ENCODE measurements at places on chromosomes 2 and 18. TPM values are rescaled to one million over a fixed set of nuclear protein-coding genes. Genes with fewer than 3 reads are reported as not detected.

- no peaks in the 10 kb centered on the region for H3K27me3 ChIP-seq
- no peaks in the 10 kb centered on the region for H3K4me1 ChIP-seq
- no peak overlapping the region for H3K27ac ChIP-seq
- no peaks in the 10 kb centered on the region for H3K36me3 ChIP-seq
- DNase-seq = no peak
Measured at GRCh38 chr2:144128130-144128746, 391.7 kb downstream of the ZEB2 start.

DNA sequence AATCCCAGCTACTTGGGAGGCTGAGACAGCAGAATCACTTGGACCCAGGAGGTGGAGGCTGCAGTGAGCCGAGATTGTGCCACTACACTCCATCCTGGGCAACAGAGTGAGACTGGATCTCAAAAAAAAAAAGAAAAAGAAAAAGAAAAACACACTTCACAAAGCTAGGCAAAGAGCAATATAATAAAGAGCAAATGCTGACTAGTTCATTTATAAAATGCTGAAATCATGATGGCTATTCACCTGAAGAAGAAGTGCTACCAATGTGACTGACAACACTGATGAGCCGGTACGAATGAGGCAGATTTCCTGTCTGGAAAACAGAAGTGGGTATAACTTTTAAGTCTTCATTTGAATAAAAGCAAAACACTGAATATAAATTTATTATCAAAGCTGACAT lies 37.9 kb downstream of the VIL1 start:
- H3K4me3 ChIP-seq = no peak overlapping the region
- no peaks in the 10 kb centered on the region for H3K27me3 ChIP-seq
- no peaks in the 10 kb centered on the region for H3K4me1 ChIP-seq
- H3K36me3 ChIP-seq = no peaks in the 10 kb centered on the region
- DNase-seq = no peak

DNA sequence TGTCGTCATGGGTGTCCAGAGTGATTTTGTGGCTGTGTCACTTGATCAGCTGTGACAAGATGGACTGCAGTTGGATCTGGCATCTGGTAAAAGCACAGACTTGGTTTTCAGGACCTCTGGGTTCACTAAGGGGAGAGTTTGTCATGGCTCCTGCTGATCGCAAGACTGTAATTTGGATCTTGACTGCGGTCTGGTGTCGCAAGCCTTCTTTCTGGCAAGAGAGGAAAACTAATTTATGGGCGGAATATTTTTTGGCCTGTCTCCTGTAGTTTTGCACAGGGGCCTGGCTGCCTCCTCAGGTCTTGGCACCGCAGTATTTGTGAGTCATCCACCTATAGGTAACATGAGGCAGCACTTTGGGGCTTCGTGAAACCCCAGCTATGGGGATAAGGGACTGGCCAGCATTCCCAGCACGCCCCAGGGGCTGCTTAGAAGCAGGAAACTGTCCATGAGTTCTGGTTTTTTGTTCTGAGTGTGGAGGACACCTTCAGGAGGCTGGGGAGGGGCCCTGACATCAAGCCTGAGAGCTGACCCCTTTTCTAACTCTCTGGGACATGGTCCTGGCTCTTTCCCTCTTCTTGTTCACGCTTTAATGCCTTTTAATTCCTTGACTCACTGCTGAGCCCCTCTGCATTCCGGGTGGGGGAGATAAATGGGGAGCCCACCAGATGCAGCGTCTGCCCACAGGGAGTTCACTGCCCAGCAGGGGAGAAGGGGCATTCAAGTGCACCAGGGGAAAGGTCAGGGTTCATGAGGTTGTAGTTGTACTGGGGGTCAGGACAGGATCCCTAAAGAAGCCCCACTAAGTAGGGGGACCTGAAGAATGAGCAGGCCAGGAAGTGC lies 12.2 kb downstream of the SH3BP4 start:
- H3K4me3 ChIP-seq = no peak overlapping the region
- H3K27me3 ChIP-seq = no peaks in the 10 kb centered on the region
- no peak overlapping the region for H3K27ac ChIP-seq
- no peaks in the 10 kb centered on the region for H3K36me3 ChIP-seq
- DNase-seq = no peak

GRCh38 chr2:14673351-14673875 lies 40.9 kb downstream of the LRATD1 start:
- H3K27ac ChIP-seq = no peak overlapping the region
- no peaks in the 10 kb centered on the region for H3K4me1 ChIP-seq
- DNase-seq = no peak
- H3K4me3 ChIP-seq = no peak overlapping the region

CCL20 gene
- total RNA-seq = 5.1 TPM

CDK5R2 gene
- total RNA-seq = 1.1 TPM

APCDD1 gene
- 18.2 TPM for total RNA-seq

FAM161A gene
- 1.1 TPM for total RNA-seq
